ENCODE measurements at places on chromosomes 3 and 15. TPM values are rescaled to one million over a fixed set of nuclear protein-coding genes. Genes with fewer than 3 reads are reported as not detected.

DNA sequence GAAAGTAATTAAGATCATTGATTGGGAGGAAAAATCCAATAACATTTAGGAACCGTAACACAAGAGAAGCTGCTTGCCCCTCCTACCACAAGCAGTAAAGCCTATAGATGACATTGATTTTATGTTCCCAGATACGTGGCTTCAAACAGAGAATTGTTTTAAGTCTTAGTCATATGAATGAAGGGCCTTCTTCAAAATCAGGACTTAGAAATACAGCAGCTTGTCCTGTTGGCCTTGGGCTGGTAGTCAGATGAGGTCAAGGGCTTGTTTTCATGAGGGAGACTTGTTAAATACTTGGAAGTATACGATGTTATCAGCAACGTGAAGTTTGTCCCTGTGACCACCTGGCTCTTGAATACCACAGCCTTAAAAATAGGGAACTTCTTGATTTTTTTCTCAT lies 114.4 kb downstream of the VGLL4 start:
- DNase-seq = no peak

- no peak for DNase-seq
Measured at GRCh38 chr3:111128884-111129283, 57.3 kb downstream of the NECTIN3 start.

DNA sequence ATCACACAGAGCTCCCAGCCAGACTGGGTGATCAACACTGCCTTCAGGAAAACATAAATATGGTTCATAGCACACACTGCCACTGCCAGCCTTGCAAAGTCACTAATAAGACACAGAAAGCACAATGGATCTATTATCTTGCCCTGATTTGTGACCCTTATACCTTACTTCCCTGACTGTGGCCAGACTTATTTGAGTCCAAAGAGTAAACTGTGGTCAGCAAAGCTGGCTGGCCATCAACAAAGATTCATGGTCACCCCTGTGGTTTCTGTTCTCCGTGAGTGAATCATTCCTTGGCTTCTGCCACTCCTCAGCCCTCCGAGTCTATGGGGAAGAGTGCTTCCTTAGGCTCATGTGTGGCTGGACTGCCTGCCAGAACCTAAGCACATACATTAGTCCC lies 437.7 kb downstream of the RAP2B start:
- DNase-seq = no peak

DNA sequence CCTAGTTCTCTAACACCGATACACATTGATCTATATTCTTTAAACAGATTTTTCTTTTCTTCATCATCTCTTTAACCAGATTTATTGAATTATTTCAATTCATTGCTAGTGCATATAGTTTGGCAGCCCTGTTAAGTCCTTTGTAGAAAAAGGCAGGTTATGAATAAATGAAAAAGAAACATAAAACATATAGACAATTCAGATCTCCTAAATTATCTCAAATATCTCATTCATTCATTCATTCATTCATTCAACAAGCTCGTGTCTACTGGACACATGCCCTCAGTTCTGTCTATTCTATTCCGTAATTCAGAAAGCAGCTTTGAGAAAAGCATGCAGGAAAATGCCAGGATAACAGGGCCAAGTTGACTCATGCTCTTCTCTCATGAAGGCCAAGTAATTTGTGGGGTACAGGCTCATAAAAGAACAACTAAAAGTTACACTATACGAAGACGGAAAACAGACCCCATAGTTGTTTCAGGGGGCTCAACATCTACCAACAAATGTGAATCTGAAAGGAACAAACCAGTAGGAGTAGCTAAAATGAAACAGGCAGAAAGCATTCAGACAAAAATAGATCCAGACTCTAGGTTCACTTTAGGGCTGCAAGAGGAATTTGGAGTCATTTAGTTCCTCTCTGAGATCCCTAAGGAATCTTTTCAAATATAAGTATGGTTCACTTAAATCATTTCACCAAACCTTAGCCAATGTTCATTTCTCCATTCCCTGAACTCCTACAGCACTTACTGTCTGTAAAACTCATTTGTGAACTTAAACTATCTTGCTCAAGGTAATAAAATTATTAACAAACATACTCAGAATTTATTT lies 7.5 kb downstream of the ZNF148 start:
- no peak for DNase-seq

- no peak for DNase-seq
Measured at GRCh38 chr3:20218215-20218614, 32.2 kb upstream of the SGO1 start.

DNA sequence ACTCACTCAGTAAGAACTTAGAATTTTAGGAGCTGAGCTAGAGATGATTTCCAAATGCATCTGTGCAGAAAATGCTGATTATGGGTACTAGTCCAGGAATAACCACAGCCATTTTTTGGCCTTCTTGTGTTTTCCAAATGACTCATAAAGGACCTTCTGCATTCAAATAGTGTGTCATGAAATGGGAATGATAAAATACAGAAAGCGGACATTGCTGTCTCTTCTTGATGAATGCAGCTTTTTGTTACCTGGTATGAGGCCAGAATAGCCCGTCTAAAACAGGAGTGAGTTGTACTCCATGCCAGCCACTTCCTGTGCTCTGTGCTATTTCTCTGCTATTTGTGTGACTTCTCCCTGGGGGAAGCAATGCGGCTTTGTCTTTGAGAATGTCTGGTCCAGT lies 20.5 kb upstream of the FRMD5 start:
- no peak for DNase-seq

- no peak for DNase-seq
Measured at GRCh38 chr3:136042608-136043221, 77.2 kb downstream of the PPP2R3A start.

- DNase-seq = no peak
Measured at GRCh38 chr3:138640537-138640936, 32.0 kb downstream of the FAIM start.

DNA sequence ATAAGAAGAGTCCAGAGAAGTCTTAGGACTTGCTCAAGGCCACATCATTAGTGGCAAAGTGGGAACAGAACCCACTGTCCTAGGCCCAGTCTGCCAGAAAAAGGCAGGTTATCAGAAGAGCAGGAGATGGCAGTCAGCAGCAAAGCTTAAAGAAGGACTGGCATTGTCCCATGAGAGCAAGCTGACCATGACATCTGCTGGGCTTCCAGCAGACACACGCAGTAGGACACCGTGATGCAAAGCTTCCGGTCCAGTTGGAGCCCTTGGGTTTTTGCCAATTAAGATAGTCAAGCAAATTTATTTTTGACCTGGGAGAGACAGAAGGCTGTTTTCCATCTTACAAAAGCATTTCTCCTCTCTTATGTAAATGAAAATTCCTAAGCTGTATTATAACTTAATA lies 42.1 kb downstream of the ZBTB38 start:
- DNase-seq = no peak

DNA sequence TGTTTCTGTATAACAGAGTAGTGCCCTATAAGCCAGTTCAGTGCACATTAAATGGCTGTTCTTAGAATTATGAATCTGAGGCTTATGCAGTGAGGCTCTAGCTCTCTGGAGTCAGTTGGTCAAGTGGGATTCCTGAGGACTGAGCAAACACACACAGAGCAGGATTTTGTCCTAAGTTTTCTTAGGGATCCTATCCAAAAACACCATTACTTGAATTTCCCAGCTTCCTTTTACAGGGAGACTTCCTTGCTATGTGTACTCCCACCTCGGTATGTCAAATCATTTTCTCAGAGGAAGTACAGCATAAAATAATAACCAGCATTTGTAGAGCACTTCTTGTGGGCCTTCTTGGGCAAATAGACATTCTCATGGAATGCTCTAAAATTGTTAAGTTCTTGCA lies 63.1 kb upstream of the GOLGA6B start:
- no peak for DNase-seq

DNA sequence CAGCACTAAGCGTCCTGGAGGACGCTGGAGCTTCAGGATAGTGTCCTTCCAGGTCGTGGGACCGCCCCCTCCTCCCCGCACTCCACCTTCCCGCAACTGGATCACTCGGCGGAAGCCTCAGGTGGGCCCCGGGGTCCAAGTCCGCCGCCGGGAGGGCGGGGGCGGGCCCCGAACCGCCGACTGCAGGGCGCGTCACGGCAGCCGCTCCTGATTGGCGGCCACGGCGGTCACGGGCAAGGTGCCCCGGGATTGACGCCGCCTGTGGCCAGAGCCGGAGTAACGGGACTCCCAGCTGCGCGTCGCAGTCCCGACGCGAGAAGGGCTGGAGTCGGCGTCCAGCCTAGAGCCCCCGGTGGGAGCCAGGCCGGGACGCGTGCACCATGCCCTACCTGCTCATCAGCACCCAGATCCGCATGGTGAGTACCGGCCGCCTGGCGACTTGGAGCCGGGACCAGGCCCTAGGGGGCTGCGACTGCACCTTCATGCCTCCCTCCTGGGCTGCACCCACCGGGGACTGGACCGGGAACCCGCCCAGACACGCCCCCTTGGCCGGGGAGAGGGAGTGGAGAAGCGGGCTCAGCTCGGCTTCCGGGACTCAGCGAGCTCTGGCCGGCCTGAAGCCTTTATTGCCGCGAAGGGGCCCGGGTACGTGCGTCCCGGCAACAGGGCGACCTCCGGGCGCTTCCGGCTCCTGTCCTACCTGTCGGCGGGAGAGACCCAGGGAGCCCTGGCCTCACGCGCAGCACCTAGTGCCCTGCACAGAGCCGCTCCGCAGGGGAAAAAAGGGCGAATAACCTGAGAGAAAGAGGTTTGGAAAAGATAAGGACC lies at the start of gene GCHFR:
GCHFR (plus strand) TSS at position 268 of the 828 bp plus-strand sequence; CDS start at position 381, 113 bp downstream.
- peak; percentile 85 for DNase-seq

DNA sequence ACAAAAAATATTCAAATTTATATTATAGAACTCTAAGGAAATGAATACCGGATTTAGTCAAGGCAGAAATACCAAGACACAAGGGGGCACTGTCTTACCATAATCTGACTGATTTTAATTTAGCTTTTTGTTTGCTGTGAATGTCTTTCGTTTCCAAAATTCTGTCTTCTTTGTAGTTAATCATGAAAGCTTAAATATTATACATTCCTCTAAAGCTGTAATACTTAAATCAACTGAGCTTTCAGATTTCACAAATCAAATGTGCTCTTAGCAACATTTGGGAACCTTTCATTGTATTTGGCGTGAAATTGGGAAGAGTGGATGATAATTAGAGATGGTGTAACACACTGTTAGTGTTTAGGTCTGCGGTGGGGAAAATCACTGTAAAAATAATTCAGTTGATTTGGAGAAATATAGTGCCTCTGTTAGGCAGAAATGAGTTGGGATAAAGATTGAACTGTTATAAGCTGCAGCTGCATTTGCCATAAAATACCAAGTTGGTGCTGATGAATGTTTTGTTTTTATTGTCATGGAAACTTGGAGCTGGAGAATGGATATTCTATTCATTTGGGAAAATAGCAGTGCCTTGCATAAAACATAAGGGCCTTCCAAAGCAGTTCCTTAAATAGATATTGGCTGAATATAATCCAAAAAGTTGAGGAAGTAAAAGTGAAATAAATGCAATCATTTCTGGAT lies 228.2 kb downstream of the TCF12 start:
- DNase-seq = no peak

DNA sequence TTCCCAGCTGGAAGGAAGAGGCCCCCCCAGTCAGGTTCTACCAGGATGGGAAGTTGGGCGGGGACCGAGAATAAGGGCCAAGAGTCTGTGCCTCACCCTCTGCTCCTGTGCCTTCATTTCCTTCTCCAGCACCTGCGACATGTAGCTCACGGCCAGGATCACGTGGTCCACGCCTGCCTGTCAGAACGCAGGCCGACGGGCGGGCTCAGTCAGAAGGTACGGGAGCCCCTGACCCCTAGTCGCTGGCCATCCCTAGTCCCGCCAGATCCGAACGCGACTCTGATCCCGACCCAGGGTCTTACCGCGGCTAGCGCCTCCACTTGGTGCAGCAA lies 489 bp downstream of the GMPPB start:
- peak; percentile 73 for DNase-seq

- DNase-seq = no peak
Measured at GRCh38 chr3:13113346-13114330, 40.4 kb upstream of the IQSEC1 start.

DNA sequence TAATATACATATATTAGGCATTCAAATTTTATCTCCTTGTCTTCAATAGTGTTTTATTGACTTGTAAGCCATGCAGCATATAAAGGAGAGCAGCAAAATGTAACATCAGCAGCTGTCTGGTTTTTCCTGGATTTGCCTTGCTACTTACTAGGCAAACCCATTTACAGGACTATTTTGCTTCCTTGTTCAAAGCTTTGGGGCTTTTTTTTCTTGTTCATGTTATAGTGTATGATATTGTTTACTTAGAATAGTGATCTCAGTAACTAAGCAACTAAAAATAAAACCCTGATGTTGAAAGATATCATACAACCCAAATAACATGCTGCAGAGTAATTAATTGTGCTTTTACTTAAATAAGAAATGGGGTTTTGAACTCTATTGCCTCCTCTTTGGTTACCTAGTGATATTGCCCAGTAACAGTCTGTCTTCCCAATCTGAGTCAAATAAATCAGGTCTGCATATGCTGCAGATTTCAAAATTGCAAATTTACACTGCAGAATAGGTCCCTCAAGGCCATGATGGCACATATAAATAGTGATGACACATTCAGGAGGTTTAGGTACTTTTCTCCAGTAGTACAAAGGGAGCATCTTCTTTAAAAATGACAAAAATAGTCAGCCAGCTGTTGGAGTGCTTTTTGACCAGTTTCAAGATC lies 578.1 kb upstream of the NECTIN3 start:
- DNase-seq = no peak

GRCh38 chr15:68411343-68411675 lies 20.7 kb downstream of the ITGA11 start:
- DNase-seq = peak; percentile 16

DNA sequence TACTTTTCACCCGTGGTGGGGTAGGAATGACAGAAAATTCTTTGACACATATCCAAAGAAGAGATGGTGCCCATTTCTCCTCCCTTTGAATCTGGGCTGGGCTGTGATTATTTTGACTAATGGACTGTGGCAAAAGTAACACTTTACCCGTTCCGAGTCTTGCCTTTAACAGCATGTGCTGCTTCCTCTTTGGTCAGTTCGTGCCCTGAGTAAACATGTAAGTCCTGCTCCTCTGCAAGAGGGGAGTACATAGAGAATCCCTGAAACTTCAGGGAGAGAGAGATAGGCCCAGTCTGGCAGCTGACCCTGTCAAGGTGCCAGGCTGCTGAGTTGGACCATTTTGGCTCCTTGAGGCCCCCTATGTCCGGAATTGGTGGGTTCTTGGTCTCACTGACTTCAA lies 243.1 kb downstream of the EPHB1 start:
- DNase-seq = no peak

GRCh38 chr15:68425428-68426060 lies 6.4 kb downstream of the ITGA11 start:
- DNase-seq = no peak

DNA sequence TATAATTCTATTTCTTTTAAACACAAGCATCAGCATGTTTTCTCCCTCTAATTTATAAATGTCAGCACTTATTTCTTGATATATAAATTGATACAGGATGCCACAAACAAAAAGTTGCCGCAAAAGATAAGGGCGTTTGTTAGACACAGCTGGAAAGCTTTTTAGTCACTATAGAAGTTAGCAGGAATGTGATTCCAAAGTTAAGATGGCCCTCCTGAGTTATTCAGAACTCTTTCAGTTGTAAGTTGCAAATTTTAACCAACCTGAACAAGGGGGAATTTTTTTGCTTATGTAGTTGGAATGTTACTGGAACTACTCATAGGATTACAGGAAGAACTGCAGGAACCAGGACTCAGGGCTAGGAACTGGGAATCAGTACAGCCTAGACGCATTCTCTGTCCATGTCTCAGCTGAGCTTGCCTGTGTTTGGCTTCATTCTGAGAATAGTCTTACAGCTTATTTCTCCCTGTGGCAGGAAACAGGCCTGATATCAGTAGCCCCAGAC lies 166.3 kb downstream of the VGLL4 start:
- DNase-seq = no peak

Gene ISY1
- total RNA-seq = 28.1 TPM

Gene TMEM40
- not detected for total RNA-seq

Gene GOLGA8S
- 0.07 TPM for total RNA-seq

Gene PRSS50
- total RNA-seq = 0.24 TPM

Gene TTBK2
- total RNA-seq = 13.0 TPM

Gene SPINK8
- total RNA-seq = not detected
